ENCODE measurements at places on chromosomes 4 and X. TPM values are rescaled to one million over a fixed set of nuclear protein-coding genes. Genes with fewer than 3 reads are reported as not detected.

GRCh38 chr4:144645102-144645630, 790 bp upstream of the HHIP start:
- DNase-seq = peak; percentile 53

RASL11B gene
- total RNA-seq = 0.41 TPM

DNA sequence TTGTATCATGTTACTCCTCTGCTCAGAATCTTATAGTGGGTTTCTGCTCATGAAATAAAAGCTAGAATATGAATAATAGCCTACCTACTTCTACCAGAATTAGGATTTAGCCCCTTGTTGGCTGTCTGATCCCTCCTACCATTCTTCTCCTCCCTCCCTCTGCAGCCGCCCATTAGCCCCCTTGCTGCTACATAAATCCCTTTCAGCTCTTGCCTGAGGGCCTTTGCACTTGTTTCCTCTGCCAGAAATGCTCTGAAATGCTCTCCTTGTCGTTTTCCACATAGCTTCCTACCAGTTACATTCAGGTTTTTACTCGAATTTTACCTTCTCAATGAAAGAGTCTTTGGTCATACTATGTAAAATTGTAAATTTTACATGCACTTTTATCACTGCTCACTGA, 159.2 kb downstream of the ADGRL3 start:
- DNase-seq = no peak

GRCh38 chr4:531721-532565, 32.9 kb downstream of the PIGG start:
- DNase-seq = no peak

PROM1 gene
- total RNA-seq = 10.1 TPM

LANCL3 gene
- total RNA-seq = 1.7 TPM
